ENCODE measurements at places on chromosomes 5 and 9.

DNA sequence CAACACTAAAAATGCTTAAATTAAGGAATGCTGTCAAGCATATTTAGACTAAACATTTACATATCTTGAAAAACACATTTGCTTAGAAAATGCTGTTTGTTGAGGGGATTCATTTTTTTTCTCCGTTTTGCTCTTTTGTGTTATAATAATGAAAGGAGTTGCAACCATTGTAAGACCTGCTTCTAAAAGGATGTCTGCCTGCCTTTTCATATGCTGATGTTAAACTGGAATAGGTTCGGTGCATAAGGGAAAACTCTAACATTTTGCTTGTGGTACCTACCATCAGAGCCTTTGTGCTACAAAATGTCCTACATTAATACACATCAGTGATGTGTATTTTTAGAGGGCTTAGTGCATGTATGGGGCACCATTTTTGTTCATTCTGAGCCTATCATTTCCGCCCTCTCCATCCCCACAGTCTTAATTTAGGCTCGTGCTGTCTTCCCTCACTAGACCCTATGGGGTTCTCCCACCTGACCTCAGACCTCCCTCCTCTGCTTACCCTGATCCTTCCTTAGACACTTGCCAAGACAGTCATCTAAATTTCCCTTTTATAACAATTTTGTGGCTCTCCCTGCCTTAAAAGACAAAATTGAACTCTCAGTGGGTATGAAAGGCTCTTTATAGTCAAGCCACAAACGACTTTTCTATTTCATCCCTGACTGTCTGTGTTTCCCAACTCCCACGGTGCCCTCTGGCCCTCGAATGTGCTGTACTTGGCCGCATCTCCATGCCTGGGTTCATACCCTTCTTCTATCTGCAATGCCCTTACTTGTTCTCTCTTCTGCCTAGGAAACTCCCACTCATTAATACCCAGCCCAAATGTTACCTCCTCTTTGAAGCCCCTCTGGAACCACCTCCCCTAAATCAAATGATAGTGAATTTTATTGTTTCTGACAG is 61.2 kb downstream of the CMYA5 start:
- DNase-seq: no peak

- DNase-seq: no peak
Measured at GRCh38 chr9:9963841-9964240, 649.0 kb downstream of the PTPRD start.

DNA sequence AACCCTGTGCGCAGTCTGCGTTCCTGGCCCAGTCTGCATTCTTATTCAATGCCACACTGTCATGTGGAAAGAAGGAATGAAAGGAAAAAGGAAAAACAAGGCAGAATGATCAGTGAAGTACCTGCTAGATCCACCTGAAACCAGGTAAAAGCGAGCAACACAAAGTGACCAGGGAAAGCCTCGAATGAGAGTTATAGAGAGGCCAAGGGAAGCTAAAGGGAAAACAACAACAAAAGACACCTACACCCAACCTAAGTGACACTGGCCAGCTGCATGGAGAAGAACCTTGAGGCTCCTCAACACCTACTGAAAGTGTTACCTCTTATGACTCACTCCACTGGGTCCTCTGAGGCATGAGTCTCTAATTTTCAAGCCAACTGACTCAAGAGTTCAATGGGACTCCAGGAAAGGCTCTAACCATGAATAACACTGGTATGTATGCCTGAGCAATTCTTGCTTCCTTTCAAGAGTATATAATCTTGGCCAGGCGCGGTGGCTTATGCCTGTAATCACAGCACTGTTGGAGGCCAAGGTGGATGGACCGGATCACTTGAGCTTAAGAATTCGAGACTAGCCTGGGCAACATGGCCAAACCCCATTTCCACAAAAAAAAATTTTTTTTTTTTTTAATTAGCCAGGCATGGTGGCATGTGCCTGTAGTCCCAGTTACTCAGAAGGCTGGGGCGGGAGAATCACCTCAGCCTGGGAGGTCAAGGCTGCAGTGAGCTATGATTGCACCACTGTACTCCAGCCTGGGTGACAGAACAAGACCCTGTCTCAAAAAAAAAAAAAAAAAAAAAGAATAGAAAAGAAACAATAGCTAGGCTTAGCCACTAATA is 29.0 kb downstream of the MTMR12 start:
- DNase-seq: no peak

DNA sequence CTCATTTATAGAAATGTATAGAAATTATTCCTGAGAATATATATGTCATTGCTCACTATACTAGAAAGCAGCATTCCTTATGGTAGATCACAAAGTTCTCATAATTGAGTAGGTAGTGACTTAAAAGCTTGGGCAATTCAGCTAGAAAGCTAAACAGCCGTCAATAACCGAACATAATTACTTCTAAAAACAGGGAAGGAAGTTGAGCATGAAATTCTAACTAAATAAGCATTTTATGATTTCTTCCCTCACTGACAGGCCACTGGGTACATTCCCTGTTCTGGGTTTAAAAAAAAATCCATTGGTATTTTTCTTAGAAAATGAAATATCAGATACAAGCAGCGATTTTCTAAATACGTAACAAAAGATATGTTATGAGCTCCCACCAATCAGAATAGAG is 91.1 kb upstream of the DAB2 start:
- no peak for DNase-seq

DNA sequence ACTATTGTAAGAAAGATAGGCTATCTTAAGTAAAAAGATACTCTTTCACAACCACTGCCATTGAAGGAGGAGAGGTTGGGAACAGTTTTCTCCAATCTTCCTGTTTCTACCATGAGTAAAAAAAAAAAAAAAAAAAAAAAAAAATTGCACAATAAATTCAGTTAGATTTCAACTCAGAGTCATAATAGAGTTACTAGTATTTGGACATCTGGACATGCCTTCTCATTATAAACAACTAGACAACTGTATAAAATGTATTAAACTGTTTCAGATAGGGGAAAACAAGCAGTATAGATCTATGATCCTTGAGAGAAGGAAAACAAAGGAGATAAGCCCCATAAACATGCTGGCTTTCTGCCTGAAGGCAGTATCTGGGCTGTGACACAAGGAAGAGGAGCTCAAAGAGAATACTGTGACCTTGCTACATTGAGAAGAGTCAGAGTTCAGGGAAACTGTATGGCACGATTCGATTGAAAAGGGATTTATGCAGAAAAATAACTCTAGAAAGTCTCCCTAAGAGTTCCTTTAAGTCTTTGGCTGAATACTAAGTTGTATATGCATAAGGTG is 249.2 kb upstream of the POU5F2 start:
- DNase-seq: no peak

DNA sequence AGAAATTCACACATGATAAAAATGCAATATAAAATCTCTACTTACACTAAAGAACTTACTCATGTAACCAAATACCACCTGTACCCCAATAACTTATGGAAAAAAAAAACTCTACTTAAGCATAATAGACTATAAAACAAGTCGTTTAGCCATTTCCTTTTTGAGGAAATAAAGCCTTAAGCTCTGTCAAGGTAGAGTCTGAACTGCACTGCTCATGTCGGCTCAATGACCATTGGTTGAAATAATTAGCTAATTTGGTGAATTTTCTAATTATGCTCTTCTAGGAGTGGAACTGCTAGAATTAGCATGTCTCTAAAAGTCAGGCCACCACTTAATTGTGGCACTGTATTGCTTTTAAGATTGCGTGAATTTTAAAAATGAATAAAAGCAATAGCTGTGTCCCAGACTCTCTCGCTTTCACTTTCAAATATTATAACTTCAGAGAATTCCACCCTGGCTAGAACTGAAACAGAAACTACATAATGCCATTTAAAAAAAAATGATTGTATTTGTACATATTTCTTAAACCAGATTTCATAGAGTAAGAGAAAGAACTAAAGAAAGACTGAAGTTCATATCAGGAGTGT is 113.0 kb upstream of the PCA3 start:
- DNase-seq: no peak
